ENCODE measurements at places on chromosomes 13 and 19.
A peak's percentile ranks its signal among the peaks of the same experiment; 100 is the strongest.

DNA sequence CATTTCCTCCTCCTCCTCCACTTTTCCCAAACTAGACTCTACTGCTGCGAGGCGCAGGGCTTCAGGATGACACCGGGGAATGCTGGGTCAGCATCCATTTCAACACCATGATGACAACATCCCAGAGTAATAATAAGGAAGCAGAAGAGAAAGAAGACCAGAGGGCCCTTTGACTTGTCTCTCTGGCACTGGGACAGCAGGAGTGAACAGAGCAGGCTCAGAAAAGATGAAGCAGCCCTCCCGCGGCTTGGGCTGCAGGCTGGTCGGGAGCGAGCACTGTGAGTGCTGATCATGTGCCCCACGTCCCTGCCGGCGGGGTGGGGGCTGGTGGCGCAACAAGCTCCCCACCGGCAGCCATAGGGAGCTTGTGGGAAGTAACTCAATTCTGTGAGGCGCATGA lies 30.5 kb downstream of the RANBP3 start:
- no peak for DNase-seq

DNA sequence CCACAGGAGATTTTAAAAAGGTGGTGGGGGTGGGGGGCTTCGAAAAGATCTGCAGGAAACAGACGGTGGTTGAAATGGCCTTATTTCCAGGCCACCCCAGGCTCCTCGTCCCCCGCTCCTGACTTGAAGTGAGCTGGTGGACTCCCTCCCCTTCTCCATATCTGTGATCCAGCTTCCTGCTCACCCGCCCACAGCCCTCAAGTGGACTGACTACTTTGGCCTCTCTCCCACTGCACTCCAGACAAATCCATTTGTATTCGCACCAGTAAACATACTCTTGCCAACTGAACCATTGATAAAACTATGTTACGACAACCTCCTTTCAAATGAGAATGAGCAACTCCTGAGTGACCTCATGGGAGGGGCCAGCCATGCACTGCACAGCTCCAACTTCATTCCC lies 259.5 kb downstream of the COL4A1 start:
- no peak for DNase-seq

- DNase-seq, result peak; percentile 24
Observed at GRCh38 chr13:35157143-35157755, 215.2 kb downstream of the NBEA start.

GRCh38 chr19:23071147-23071511 lies 45.7 kb upstream of the ZNF730 start:
- no peak for DNase-seq

DNA sequence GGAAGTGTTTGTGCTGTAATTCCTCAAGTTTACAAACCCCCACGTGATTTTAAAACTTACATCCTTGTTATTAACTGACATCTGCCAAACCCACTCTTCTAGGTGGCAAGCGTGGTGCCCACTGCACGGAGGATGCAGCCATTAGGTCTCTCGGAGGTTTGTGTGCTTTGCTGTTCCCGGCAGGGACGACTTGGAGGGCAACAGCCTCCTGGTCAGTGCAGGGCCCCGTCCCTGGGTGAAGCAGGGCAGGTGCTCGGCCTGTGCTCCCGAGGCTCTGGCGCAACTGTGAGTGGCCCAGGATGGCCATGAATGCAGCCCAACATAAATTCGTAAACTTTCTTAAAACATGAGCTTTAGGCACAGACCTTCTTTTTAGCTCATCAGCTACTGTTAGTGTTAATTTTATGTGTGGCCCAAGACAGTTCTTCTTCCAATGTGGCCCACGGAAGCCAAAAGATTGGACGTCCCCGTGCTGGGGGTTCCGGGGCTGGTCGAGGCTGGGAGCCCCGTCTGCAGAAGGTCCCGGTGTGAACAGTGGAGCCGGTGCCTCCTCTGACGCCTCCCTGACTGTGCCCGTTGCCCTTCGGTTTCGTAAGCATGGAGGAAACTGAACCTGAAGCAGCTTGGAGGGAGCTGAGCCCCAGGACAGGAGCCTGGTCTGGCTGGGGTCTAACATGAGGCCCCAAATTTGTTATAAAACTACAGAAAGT lies 11.9 kb downstream of the GAS6 start:
- no peak for DNase-seq

GRCh38 chr13:93325303-93326233 lies 99.0 kb downstream of the GPC6 start:
- no peak for DNase-seq

DNA sequence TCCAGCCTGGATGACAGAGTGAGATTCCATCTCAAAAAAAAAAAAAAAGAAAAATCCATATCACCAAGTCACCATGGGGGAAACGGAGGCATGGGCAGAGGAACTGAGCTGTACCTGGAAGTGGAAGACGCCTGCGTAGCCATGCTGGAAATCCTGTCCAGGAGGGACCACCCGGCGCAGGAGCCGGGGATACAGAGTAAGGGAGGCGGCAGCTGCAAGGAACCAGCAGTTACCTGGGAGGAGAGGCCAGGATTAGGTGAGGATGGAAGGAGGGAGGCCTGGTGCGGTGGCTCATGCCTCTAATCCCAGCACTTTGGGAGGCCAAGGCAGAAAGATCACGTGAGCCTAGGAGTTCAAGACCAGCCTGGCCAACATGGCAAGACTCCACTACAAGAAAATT lies 2.0 kb downstream of the CAPN12 start:
- no peak for DNase-seq

- no peak for DNase-seq
Observed at GRCh38 chr19:28963486-28964250, 249.3 kb downstream of the UQCRFS1 start.

GRCh38 chr13:80168089-80168850 lies 172.7 kb downstream of the SPRY2 start:
- DNase-seq, result peak; percentile 2

DNA sequence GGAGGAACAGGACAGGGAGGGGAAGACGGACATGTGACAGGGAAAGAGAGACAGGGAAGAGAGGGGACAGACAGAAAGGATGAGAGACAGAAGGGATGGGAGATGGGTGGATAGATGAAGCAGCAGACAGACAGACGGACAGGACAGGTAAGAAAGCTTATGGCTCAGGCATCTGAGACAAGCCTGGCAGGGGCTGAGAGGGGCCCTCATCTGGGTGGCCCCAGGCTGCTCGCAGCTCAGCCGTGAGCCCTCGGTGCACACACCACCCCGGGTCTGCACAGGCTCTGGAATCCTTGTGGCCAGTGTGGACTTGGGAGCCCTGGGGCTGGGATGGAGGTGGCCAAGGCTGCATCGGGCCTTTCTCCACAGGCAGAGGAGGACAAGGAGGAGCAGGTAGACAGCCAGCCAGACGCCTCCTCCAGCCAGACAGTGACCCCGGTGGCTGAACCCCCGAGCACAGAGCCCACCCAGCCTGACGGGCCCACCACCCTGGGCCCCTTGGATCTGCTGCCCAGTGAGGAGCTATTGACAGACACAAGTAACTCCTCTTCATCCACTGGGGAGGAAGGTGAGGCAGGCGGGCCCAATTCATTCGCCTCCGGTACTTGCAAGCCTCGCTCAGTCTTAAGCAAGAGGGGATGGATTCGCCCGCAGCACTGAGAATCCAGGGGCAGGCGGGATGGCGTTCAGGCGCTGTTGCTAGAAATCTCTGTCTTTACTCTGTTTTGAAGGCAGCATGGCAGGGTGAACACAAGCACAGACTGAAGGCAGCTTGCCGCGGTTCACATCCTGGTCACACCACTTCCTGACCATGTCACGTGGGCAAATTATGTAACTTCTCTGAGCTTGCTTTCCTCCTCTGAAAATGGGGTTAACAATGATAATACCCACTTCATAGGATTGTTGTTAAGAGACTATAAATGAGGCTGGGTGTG lies 14.0 kb downstream of the GRAMD1A start:
- DNase-seq, result no peak

GRCh38 chr13:26929971-26930730 lies 169.6 kb upstream of the GPR12 start:
- peak; percentile 12 for DNase-seq

- no peak for DNase-seq
Observed at GRCh38 chr13:112618501-112618900, 30.5 kb upstream of the TUBGCP3 start.

- DNase-seq, result no peak
Observed at GRCh38 chr19:1684573-1684912, 32.1 kb upstream of the TCF3 start.

GRCh38 chr19:8028951-8029491 lies 23.5 kb upstream of the CCL25 start:
- no peak for DNase-seq

- DNase-seq, result no peak
Observed at GRCh38 chr13:96899946-96900345, 94.3 kb downstream of the OXGR1 start.

- no peak for DNase-seq
Observed at GRCh38 chr13:71964491-71965100, 97.6 kb upstream of the DACH1 start.

GRCh38 chr13:86922936-86923335 lies 748.2 kb upstream of the SLITRK5 start:
- no peak for DNase-seq
